ENCODE measurements at places on chromosomes 5 and 9.

- no peak for DNase-seq
Measured at GRCh38 chr9:100294341-100294740, 58.4 kb downstream of the TEX10 start.

GRCh38 chr5:61619289-61619688 lies 287.2 kb downstream of the ZSWIM6 start:
- DNase-seq, result no peak

DNA sequence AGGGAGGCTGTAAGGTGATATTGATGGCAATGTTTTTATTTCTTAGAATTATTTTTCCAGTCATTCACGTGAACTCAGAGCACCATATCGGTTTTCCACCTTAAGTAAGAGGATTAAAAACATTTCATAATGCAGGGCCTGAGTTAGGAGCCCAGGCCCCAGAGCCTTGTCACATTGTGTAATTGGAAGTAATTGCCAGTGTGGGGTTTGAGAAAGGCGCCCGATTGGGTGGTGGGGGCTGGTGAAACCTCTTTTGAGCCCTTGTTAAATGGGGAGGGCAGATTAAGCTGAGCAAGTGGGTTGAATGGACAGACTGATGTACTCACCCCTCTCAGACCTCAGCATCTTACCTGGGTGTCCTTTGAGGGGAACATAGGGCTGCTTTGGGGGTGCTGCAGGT lies 116.7 kb upstream of the PITX1 start:
- no peak for DNase-seq

GRCh38 chr5:5929291-5930020 lies 448.9 kb downstream of the MED10 start:
- no peak for DNase-seq

DNA sequence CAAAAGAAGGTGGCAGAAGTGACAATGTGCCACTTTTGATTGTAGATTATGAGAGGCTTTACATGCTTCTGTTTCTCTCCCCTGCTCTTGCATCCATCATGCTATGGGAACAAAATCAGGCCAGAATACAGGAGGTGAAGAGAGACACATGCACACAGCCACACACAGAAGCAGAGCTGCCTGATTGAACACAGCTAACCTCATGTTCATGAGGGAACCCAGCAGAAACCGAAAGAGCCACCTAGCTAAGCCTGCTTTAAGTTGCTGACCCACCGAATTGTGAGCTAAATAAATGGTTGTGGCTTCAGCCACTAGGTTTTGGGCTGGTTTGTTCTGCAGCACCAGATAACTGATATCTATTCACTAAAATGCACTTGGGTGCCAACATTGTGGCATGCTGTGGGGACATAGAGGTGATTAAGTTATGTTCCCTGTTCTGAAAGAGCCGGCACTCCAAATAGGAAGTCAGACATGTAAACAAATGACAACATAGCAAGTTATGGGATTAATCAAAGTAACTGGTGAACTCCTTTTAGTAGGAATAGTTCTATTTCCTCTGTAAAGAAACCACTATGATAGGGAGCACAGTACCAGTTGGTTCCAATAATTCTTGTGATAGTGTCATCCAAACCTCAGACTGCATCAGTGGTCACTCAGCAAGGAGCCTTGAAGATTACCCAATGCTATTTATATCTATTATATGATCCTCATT lies 93.6 kb upstream of the TNC start:
- no peak for DNase-seq
